CD4-positive, alpha-beta T cell treated with Interleukin-6 for 4 hours (primary cell): ENCODE measurements at places on chromosomes 13 and 19.
A peak's percentile ranks its signal among the peaks of the same experiment; 100 is the strongest.

- DNase-seq = no peak
Measured at GRCh38 chr13:111265006-111265700, 55.3 kb upstream of the TEX29 start.

DNA sequence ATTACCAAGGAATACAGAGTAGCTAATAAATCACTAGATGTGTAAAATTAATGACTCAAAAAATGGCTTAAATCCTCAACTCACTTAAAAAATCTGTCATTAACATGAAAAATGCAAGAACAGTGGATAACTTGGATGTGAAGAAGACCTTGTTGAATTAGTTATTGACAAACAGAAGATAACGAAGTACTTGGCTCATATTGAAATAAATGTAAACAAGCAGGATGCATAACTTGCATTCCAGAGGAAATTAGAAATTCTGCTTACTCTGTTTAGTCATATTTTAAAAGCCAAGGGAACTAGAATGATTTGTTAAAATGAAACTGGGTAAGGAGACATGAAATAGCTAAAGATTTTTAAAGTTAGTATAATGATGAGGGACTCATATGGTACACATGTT lies 1812.2 kb downstream of the PCDH9 start:
- DNase-seq = no peak

DNA sequence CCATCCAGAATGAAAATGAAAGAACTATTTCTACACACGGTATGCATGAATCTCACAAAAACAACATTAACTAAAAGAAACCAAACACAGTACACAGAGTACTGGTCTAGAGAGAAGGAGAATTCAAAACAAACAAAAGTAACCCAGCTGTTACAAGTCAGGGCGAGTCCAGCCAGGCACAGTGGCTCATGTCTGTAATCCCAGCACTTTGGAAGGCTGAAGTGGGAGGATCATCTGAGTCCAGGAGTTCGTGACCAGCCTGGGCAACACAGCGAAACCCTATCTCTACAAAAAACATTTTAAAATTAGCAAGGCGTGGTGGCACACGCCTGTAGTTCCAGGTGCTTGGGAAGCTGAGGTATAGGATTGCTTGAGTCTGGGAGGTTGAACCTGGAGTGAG lies 1.7 kb upstream of the PSMC4 start:
- DNase-seq = no peak

- DNase-seq = no peak
Measured at GRCh38 chr19:1134431-1134830, 30.6 kb downstream of the GPX4 start.

GRCh38 chr13:28659621-28659970 lies 666 bp downstream of the POMP start:
- DNase-seq = peak; percentile 12

- no peak for DNase-seq
Measured at GRCh38 chr13:81487151-81487550, 1146.2 kb upstream of the SPRY2 start.

- no peak for DNase-seq
Measured at GRCh38 chr13:21047591-21048282, 13.6 kb downstream of the LATS2 start.

DNA sequence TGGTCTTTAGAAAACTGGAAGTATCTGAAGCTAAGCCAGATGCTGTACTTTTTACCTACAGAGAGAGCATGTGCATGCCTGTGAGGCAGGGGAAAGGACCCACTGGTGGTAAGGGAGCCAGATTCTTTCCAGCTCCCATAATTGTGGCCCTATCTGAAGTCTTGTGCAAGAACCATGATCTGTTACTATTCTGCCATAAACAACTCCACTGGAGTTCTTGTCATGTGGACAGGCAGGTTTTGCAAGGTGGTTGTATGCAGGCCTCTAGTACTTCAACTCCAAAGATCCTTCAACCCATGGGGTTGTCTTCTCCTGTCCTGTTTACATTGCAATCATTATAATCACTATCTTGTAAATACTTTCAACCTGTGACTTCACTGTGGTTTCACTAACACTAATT lies 14.1 kb downstream of the PROSER1 start:
- DNase-seq = no peak

DNA sequence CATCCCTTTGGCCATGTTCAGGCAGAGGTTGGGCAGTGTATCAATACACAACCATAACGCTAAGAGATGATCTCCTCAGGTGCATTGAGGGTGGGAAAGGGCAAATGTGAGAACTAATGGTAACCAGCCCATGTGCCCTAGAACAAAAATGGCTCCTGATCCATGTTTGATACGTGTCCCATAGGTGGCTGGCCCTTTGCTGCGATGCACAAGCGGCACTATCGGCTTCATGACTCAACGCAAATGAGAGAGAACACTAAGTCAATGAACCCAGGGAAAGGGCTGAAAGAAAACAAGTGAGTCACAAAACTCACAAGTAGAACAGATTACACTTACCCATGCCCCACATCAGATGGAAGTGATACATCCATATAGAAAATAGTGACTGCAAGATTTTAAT lies 201.7 kb downstream of the ABCC4 start:
- DNase-seq = no peak

DNA sequence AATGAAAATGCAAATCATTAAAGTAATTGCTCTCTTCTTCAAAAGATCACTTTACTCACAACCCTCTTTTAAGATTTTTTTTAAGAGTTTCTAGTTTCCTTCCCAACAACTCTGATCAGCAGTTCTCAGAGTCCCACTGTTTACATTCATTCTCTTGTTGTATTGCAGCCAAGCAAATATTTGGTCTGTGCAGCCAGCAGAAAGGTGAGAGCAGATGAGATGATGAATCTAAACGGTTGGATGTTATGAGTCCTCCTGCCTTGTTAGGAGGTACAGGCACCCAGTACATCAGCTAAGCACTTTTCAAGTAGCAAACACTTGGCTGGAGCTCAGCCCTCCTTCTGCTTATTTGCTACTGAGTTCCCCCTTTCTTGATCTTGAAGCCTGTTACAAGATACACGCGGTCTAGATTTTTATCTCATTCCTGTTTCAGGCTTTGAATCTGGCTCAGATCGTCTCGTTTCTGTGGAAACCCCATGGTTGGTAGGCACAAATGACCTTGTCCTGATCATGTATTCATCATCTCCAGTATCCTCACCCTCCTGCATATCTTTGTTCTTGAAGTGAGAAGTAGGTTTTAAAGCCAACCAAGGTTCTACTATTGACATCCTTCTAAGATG lies 300.7 kb downstream of the DCT start:
- no peak for DNase-seq

GRCh38 chr19:13574933-13575332 lies 68.7 kb upstream of the CACNA1A start:
- DNase-seq = peak; percentile 5

GRCh38 chr13:98365302-98365701 lies 188.2 kb upstream of the RNF113B start:
- DNase-seq = no peak

- no peak for DNase-seq
Measured at GRCh38 chr19:54183431-54183830, 5.9 kb downstream of the MBOAT7 start.

- DNase-seq = no peak
Measured at GRCh38 chr19:30443531-30444252, 71.5 kb downstream of the ZNF536 start.

DNA sequence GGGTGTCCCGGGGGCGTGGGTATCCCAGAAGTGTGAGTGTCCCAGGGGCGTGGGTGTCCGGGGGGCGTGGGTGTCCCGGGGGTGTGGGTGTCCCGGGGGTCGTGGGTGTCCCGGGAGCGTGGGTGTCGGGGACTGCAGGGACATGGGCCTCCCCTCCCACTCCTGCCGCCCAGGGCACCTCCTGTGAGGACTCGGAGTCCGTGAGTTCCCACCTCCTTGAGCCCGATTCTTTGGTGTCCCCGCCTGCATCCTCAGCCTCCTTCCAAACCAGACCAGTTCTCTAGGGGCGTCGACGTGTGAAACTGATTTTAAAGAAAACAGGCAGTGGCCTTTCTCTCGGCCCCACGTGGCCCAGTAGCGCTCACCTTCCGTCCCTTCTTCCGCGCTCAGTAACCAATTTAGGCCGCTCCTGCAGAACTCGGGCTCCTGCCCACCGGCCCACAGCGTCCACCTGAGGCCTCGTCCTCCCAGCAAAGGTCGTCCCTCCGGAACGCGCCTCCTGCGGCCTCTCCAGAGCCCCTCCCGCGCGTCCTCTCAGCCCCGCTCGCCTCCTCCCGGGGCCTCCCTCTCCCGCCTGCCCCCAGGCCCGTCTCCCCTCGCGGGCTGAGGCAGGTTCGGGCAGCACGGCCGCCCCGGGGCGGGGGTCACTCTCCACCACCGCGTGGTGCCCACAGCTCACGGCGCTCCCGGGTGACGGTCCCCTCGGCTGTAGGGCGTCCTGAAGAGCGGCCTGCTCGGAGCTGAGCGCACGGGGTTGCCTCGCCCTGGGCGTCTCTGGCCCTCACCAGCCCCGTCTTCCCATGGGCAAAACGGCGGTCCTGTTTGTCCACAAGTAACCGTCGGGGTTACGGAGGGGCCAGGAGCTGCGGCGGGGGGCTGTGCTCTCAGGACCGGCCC lies 3.8 kb downstream of the F7 start:
- no peak for DNase-seq
